H4 (cell line): ENCODE measurements at places on chromosomes 5 and 9. TPM values are rescaled to one million over a fixed set of nuclear protein-coding genes. Genes with fewer than 3 reads are reported as not detected.

- DNase-seq, result no peak
These were observed 8.9 kb upstream of the HMCN2 start for GRCh38 chr9:130256644-130257043.

- DNase-seq, result no peak
These were observed 913.9 kb downstream of the TLE4 start for GRCh38 chr9:80485420-80486250.

- DNase-seq, result no peak
These were observed 192.8 kb upstream of the IZUMO3 start for GRCh38 chr9:24738421-24738961.

GRCh38 chr5:137705106-137705505 is 30.8 kb downstream of the KLHL3 start:
- no peak for DNase-seq

DNA sequence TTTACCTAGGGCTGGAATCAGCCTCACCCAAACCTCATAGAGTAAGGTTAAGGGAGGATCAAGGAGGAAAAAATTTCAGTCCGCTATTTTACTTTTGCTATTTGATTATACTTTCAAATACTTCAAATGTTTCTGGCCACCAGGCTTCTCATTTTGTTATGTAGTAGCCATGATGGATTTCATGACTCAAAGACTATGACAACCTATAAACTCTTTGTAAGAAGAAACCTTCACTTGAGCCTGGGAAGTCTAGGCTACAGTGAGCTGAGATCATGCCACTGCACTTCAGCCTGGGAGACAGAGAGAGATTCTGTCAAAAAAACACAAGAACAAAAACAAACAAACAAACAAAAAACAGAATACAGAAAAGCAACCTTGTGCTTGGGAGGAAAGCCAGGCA is 293.6 kb upstream of the TNC start:
- no peak for DNase-seq

- no peak for DNase-seq
These were observed 106.8 kb upstream of the NREP start for GRCh38 chr5:111863801-111864200.

GRCh38 chr5:19923742-19924141 is 64.3 kb downstream of the CDH18 start:
- no peak for DNase-seq

DNA sequence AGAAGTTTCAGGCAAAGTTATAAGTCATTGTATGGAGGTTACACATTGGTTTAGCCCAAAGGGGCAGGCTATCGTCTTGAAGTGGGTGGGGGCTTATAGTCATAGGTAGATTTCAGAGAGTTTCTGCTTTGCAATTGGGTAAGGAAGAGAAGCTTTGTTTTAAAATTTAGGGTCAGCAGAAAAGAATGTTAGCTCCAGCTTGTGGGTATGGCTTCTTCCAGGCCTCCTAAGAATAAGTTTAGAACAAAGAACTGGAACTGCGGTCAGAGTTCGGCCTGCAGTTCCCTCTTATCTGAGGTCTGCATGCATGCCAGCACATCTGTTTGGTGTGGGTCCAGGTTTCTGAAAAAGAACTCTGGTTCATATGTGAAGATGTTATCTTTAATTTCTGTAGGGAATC is 96.1 kb downstream of the CYFIP2 start:
- no peak for DNase-seq

GRCh38 chr9:121483049-121483448 is 16.6 kb downstream of the GGTA1 start:
- DNase-seq, result no peak

DNA sequence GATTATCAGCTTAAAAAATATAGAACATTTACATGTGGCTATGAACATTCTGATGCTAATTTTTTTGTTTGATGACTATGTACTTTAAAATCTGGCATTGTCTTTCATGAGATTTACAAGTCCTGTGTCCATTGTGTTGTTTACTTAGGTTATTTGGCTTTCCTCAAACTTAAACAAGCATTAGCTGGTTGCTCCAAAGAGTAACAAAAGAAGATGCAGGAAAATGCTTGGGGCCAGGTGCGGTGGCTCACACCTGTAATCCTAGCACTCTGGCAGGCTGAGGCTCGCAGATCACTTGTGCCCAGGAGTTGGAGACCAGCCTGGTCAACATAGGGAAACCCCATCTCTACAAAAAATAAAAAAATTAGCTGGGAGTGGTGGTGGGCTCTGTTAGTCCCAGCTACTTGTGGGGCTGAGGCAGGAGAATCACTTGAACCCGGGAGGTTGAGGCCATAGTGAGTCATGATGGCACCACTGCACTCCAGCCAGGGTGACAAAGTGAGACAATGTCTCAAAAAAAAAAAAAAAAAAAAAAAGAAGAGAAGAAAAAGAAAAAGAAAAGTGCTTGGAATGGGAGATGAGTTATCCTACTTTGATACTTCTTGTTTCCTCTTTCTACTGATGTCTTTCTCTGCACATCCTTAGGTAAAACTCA is 39.7 kb downstream of the PAM start:
- no peak for DNase-seq

- no peak for DNase-seq
These were observed 163.7 kb downstream of the ROR2 start for GRCh38 chr9:91786132-91786896.

DNA sequence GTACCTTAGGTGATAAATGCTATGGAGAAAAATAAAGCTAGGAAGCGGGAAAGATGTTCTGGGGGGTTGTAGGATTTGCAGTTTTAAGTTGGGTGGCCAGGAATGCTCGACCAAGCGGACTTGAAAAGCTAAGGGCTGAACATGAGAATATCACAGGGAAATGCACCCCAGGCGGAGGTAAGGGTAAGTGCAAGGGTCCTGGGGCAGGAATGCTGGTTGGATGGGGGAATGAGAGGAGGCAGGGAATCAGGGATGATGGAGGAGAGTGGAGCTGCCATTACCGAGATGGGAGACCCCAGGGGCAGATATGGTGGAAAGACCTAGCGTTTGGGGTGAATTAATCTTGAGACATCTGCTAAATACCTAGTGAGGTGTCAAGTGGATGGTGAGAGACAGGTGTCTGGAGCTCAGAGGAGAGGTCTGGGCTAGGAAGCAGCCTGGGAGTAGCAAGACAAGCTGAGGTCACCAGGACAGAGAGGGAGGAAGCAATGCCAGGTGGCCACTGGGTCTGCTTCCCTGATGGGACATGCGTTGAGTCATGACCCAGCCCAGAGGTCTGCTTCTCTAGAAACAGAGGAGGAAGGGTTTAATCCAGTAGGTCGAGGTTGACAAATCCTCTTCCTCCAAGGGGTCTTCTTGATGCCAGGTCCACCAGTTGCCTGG is 77.7 kb upstream of the ASS1 start:
- DNase-seq, result no peak

- DNase-seq, result no peak
These were observed 1.6 kb downstream of the LMX1B start for GRCh38 chr9:126615245-126615790.

DNA sequence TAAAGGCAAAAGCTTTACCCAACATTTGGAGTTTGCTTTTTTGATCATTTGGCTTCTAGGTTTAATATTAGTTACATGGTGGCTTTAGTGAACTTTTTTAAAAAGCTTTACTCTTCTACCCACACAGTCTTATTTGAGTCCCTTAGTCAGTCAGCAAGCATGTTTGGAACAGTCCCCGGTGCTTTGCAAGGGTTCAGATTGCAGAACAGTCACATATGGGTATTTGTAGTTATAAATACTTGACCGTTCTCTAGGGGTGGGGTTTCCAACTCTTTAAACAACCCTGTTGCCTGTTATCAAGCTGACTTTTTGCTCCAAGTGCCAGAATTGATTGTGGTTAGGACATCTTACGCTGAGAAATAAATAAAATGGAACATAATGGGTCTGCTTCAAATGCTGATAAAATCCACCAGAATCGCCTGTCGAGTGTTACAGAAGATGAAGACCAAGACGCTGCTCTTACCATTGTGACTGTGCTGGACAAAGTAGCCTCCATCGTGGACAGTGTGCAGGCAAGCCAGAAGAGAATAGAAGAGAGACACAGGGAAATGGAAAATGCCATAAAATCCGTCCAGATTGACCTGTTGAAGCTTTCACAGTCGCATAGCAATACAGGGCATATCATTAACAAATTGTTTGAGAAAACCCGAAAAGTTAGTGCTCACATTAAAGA is at the start of gene CAVIN4:
CAVIN4 (plus strand) TSS at position 304 of the 673 bp plus-strand sequence; CDS start at position 369, 65 bp downstream.
- DNase-seq, result no peak

GRCh38 chr5:120516805-120517204 is 52.7 kb downstream of the PRR16 start:
- no peak for DNase-seq

GRCh38 chr9:132078699-132079356 is 839 bp downstream of the MED27 start:
- DNase-seq, result no peak

GRCh38 chr9:93466416-93467061 is 13.2 kb upstream of the FAM120AOS start:
- DNase-seq, result no peak

NR5A1 gene
- not detected in 2 replicates for total RNA-seq

ABHD17B gene
- total RNA-seq, result 32.3 and 35.7 TPM in 2 replicates

IL3 gene
- total RNA-seq, result not detected in 2 replicates

MYOZ3 gene
- not detected in 2 replicates for total RNA-seq

ELP1 gene
- 18.4 and 19.0 TPM in 2 replicates for total RNA-seq

FOXD4L6 gene
- total RNA-seq, result 0.14 TPM in 1 of 2 replicates, not detected in the other

KIF24 gene
- total RNA-seq, result 5.5 and 5.9 TPM in 2 replicates

NIM1K gene
- total RNA-seq, result 0.04 TPM in 1 of 2 replicates, not detected in the other

FSD1L gene
- total RNA-seq, result 0.49 and 1.0 TPM in 2 replicates
